T-helper 9 cell (primary cell): ENCODE measurements at places on chromosomes 2 and 18.

GRCh38 chr2:16142383-16143361, 202.3 kb downstream of the MYCN start:
- no peak for DNase-seq

DNA sequence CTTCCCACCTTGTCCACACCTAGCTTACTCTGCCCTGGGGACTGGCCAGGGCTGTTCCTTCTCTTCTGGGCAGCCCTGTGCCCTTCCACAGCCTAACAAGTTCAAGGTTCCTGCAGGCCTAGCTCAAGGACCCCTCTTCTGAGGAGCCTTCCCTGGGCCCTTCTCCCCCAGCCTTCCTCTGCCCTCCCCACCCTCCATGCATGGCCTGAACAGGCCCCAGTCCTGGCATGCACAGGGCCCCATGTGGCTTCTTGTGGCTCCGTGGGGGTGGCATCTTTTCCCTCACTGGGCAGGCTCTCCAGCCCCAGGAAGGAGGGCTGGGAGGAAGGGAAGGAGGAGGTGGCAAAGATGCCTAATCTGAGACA, 162.9 kb downstream of the CELF4 start:
- no peak for DNase-seq

DNA sequence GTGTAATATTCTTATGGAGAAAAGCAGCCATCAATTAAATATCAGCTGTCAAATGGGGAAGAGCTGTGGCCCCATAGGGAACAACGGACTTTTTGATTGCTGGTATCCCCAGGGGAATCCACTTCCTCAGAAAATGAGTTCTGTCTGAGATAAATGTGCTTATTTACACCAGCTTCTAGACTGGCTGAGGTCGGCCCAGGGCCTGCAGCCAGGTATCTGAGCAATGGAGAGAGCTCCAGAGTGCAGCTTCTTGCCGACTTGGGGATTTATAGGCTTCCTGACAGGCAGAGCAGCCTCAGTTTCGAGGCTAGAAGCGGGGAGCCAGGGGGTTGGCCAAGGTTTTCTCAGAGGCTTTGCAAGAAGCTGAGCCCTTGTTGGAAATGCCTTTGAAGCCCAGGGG, 67.2 kb downstream of the MCFD2 start:
- no peak for DNase-seq

- no peak for DNase-seq
Measured at GRCh38 chr18:23938901-23939341, 75.6 kb upstream of the TTC39C start.

- DNase-seq: no peak
Measured at GRCh38 chr2:163558251-163559021, 177.4 kb downstream of the FIGN start.

DNA sequence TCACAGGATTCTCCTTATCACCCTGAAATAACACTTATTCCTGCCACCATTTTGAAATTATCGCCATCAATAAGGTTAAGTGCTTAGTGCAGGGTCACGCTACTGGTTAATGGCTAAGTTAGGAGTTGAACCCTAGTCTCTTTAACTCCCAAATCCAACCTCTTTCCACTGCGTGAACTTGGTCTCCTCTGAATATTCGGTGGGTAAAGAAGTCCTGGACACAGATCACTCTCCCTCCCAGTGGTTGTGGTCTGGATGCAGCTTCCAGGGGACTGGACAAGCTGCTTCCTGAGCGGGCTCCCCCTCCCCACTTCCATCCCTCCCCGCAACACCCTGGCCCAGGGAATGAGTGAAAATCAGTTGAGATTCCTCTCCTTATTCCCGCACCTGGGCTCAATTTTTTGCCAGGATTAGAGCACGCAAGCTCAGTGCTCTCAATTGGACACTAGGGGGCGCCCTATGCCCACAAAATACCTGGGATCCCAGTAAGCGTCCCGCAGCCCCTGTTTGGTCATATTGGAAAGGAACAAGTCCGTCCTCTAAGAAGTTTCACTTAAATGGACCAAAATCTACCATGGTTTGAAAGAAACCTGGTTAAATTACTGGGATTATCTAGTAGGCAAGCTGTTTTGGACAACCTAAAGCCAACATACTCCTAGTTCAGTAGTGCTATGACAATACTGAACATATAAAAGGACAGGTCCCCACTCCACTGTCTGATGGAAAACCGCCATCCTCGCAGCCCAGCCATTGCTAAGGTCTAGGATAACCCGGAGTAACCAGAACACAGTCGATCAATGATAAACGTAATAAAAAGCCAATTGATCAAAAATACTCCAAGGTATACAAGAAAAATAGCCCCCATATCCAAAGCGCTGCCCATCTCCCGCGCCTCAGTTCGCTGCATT, 40.4 kb downstream of the DHRS9 start:
- DNase-seq: peak; percentile 69

- DNase-seq: no peak
Measured at GRCh38 chr2:231181860-231182512, 16.4 kb upstream of the ARMC9 start.

- no peak for DNase-seq
Measured at GRCh38 chr2:200702044-200702443, 109.7 kb upstream of the BZW1 start.

GRCh38 chr2:6053743-6054142, 361.6 kb downstream of the SOX11 start:
- no peak for DNase-seq

DNA sequence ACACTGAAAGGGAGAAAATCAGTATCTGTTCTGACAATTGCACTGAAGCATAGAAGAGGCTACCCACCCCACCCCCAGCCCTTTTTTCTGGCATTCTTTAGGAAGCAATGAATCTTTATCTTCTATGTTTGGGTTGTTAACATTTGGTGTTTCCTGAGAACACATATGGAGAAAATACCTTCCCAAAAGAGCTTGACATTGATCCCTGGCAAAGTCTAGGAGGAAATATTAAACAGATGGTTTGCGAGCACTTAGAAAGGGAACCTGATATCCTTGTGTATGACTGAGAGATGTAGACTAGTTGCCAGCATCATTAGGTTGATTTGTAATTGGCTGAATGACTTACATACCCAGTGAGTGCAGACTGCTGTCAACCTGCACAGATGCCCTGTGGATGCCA, 42.9 kb downstream of the DOK1 start:
- no peak for DNase-seq
